CD4-positive, alpha-beta T cell treated with Interleukin-2 at 100 ng/mL for 4 hours (primary cell): ENCODE measurements at places on chromosomes 6 and 20.

DNA sequence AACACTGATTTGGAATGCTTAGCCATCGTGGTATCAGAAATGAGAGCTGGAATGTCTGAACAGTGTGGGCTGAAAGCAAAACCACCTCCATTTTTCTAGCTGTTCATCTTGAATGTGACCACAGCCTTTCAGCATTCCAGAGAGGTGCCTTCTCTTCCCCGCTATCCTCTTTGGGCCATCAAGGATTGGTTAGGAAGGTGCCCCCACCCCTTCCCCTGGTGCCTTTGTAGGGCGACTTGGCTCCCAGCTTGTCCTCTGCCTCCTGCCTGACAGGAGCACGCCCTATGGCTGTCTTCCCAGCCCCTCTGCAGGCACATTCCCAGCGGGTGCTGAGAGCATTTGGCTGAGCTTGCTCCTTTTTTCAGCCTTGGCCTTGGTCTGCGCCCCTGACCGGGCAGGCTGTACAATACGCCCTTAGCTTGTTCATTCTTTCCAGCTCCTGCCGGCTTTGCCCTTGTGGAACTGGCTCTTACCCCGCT is 97.5 kb downstream of the ARMC2 start:
- DNase-seq: no peak

GRCh38 chr6:71239694-71240093 is 48.9 kb upstream of the OGFRL1 start:
- DNase-seq: no peak

GRCh38 chr6:35415065-35415891 is 36.9 kb upstream of the FANCE start:
- peak; percentile 28 for DNase-seq

DNA sequence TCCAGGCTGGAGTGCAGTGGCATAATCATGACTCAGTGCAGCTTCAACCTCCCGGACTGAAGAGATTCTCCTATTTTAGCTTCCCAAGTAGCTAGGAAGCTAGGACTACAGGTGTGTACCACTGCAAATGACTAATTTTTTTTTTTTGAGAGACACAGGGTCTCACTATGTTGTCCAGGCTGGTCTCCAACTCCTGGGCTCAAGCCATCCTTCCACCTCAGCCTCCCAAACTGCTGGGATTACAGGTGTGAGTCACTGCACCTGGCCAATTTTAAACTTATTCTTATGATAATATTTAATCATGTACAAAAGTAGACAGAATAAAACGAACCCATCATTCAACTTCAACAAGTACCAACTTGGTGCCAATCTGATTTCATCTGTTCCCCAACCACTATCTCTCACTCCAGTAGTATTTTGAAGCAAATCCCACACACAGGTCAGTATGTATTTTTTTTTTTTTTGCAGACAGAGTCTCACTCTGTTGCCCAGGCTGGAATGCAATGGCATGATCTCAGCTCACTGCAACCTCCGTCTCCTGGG is 32.5 kb downstream of the BCL2L1 start:
- DNase-seq: no peak

DNA sequence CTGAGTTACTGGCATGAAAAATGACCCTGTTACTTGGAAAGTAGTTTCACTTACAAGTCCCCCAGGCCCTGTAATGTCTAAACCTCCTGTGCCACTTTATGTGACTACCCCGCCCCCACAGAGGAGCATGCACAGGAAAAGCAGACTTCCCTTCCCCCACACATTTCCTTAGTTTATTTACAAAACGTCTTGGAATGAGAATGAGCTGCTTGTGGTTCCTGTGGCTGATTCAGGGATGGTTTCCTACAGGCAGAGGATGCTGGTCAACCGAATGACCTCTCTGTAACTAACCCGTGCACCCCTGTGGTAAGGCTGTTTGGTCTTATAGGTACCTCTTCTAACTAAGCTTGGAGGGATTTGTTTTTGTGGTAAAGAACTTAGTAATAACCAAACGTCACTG is 28.5 kb downstream of the RSPO3 start:
- no peak for DNase-seq
